ENCODE measurements at places on chromosomes 1 and 21. TPM values are rescaled to one million over a fixed set of nuclear protein-coding genes. Genes with fewer than 3 reads are reported as not detected.

DNA sequence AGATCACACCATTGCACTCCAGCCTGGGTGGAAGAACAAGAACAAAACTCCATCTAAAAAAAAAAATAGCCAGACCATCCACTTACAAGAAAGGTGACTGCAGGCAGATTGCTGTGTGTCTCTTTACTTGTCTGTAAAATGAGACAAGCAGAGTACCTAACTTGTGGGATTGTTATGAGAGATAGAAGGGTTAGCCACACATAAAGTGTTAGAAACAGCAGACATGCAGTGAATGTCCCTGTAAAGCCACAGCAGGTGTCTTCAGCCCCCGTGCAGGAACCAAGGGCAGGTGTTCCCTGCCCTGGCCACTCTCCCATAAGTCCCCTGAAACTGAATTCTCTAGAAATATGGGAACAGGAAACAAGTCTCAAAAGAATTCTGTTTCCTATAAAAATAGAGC, 40.8 kb upstream of the EFHD2 start:
- H3K27ac ChIP-seq: no peak overlapping the region
- H3K36me3 ChIP-seq: no peaks in the 10 kb centered on the region
- no peaks in the 10 kb centered on the region for H3K27me3 ChIP-seq
- no peaks in the 10 kb centered on the region for H3K4me1 ChIP-seq
- no peak for DNase-seq

GRCh38 chr1:2382621-2383361, 8.6 kb downstream of the MORN1 start:
- DNase-seq: peak; percentile 82
- peaks cover 5% of the 10 kb centered on the region for H3K36me3 ChIP-seq
- H3K27me3 ChIP-seq: no peaks in the 10 kb centered on the region
- H3K27ac ChIP-seq: no peak overlapping the region
- H3K4me3 ChIP-seq: no peak overlapping the region
- peaks cover 3% of the 10 kb centered on the region for H3K4me1 ChIP-seq

DNA sequence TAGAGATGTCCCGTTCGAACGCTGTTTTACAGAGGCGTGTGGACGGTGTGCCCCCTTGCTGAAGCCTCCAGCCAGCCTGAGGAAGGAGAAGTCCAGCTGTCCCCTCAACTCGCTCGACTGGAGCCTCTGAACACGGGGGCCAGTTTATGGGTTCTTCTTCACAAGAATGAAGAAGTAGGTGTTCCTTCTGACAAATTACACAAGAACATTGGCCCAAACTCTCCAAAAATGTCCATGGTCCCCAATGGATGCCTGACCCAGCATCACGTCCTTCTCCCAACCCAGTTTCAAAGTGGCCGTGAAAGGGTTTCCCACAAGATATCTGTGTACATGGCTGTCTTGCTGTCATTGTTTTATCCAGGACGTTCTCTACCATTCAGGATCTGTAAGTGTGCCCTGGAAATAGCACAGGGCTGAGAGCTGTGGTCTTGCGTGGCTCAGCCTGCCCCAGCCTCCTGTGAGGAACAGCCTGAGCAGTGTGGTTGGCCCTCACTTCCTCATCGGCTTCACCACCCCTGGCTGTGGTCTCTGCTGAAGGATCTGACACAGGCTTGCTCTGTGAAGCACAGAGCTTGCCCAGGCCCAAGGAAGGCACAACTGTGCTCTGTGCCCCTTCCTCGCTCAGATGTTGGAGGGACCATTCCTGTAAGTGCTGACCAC, 1.0 kb upstream of the S100B start:
- H3K36me3 ChIP-seq: no peaks in the 10 kb centered on the region
- H3K4me1 ChIP-seq: no peaks in the 10 kb centered on the region
- no peak overlapping the region for H3K4me3 ChIP-seq
- DNase-seq: no peak
- no peaks in the 10 kb centered on the region for H3K27me3 ChIP-seq

GRCh38 chr1:109137958-109138357, 24.0 kb downstream of the ELAPOR1 start:
- H3K4me3 ChIP-seq: no peak overlapping the region
- no peak overlapping the region for H3K27ac ChIP-seq
- no peaks in the 10 kb centered on the region for H3K36me3 ChIP-seq
- no peak for DNase-seq

DNA sequence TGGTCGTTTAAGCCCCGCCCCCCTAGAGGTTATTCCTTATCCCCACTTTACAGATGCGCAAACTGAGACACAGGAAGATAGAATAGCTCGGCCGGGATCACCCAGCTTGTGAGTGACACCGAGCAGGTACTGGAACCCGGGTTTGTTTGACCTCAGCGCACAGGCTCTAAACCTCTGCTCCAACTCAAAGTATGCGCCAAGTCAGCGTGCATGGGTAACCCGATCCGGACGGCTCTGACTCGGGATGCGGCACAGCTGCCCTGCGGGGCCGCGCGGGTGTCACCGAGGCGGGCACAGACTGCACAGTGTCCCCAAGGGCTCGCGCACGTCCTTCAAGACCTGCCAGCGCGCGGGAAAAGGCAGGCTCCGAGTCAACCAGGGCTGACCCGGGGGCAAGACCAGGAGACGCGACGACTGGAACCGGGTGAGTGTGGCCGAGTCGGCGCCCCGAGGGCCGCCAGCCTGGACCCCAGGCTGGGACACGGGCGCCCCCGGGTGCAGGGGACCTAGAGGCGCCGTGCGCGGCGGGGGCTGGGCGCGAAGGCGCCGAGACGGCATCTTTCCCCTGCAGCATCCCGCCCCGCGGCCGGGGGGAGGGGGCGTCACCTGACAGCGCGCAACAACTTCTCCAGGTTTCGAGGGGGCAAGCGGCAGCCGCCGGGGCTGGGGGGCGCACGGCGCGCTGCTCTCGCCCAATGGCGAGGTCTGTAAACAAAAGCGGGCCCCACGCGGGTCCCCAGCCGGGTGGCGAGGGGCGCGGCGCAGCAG, 101.9 kb upstream of the SOD1 start:
- no peak overlapping the region for H3K4me3 ChIP-seq
- no peaks in the 10 kb centered on the region for H3K36me3 ChIP-seq
- DNase-seq: peak; percentile 84
- H3K4me1 ChIP-seq: no peaks in the 10 kb centered on the region
- H3K27me3 ChIP-seq: peaks cover 4% of the 10 kb centered on the region
- H3K27ac ChIP-seq: no peak overlapping the region

DNA sequence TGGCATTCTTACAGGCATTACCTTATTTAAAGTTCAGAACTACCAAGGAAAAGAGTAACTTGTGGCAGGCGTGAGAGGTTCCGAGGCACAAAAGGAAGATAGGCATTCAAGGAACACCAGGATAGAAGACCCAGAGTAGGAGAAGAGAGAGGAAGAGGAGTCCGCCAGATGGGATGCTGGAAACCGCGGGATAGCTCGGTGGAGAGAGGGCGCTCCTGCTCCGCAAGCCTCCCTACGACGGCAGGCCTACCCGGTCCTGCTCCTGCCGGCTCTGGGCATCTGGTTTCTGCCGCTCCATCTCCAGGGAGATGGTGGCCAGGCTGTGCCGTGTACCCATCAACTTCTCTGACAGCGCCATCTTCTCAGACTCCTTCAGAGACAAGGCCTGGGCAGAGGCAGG, 5.4 kb upstream of the NBPF1 start:
- no peak overlapping the region for H3K27ac ChIP-seq
- DNase-seq: peak; percentile 88
- no peaks in the 10 kb centered on the region for H3K27me3 ChIP-seq
- H3K4me3 ChIP-seq: no peak overlapping the region

GRCh38 chr1:55285834-55286233, 70.7 kb upstream of the USP24 start:
- no peaks in the 10 kb centered on the region for H3K36me3 ChIP-seq
- no peak for DNase-seq
- H3K27ac ChIP-seq: no peak overlapping the region
- H3K27me3 ChIP-seq: no peaks in the 10 kb centered on the region
- no peaks in the 10 kb centered on the region for H3K4me1 ChIP-seq
- H3K4me3 ChIP-seq: no peak overlapping the region

- no peak overlapping the region for H3K4me3 ChIP-seq
- no peaks in the 10 kb centered on the region for H3K36me3 ChIP-seq
- DNase-seq: no peak
- peaks cover 3% of the 10 kb centered on the region for H3K4me1 ChIP-seq
- H3K27me3 ChIP-seq: no peaks in the 10 kb centered on the region
- peak overlapping the region; percentile 88 for H3K27ac ChIP-seq
Observed at GRCh38 chr1:20684651-20685050, 23.5 kb upstream of the DDOST start.

DNA sequence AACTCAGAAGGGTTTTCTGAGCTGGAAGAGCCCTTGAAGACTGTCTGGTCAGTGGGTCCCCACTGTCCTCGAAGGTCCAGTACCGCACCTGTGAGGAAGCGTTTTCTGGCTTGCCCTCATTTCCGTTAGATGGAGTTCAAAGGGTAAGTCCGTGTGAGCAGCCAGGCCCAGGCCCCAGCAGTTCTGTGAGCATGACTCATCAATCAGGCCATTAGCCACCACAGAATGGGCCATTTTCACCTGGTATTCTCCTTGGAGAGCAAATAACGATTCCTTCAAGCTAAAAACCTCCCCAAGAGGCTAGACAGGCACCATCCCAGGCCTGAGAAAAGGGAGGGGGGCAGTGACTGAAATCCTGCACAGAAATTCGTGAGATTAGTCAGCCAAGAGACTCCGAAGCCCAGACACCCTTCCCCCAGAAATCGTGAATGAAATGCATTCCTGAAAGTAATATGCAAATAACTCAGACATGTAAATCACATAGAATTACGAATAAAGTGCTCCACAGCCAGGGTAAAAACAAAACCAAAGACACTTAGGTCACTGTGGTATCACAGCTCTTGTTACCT, 66.0 kb downstream of the BCAR3 start:
- peak overlapping the region; percentile 89 for H3K27ac ChIP-seq
- H3K36me3 ChIP-seq: no peaks in the 10 kb centered on the region
- no peak overlapping the region for H3K4me3 ChIP-seq
- H3K4me1 ChIP-seq: peaks cover 39% of the 10 kb centered on the region

DNA sequence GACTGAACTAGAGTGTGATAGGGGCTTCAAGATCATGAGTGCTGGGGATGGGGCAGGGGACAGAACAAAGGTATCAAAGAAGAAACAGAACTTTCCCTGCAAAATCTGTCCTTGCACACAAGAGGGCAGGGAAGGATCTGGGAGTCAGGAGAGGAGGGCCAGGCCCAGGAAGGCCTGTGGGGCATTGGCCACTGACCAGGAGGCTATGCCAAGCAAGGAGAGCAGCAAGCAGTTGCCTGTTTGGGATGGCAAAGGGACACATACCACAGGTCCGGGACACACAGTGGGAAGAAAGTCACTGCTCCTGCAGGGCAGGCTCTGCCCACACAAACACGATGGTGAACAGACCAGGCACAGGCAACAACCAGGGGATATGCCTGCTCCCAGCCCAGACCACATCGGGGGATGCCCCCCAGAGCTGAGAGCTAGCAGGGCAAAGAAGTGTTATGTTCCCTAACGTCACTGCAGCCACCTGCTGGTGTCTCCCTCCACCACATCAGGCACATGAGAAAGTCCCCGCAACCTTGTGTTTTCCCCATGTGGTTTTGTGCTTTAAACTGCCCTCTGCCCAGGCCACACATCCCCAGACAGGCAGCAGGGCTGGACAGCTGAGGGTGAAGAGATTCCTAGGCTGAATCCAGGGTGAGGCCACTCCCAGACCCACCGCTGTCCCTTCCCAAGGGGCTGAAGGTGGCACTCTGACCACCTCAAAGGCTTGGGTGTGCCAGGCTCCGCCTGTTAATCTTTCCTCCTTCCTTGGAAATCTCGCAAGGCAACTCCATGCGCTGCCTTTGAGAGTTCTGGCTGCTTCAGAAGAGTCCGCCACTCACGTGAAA, 53.6 kb downstream of the KIF21B start:
- H3K27ac ChIP-seq: no peak overlapping the region
- no peaks in the 10 kb centered on the region for H3K36me3 ChIP-seq
- no peak overlapping the region for H3K4me3 ChIP-seq

DNA sequence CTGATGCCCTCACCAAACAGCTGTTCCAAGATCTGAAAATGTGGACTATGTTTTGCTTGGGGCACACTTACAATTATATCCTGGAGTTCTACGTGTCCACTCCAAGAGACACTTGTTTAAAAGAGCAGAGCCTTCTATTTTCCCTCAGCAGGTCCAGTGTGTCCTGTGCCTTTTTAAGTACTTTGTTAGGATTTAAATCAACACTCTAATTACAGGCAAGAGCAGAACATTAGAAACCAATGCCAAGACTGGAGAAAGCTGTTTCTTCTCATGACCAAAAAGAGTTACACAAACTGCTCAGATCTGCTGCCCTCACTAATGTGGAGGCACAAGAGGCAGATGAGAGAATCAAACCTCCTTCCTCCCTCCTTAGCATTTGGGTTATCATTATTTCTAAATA, 452.9 kb downstream of the LMO4 start:
- no peaks in the 10 kb centered on the region for H3K36me3 ChIP-seq
- H3K4me3 ChIP-seq: no peak overlapping the region
- H3K27ac ChIP-seq: no peak overlapping the region
- no peak for DNase-seq
- no peaks in the 10 kb centered on the region for H3K4me1 ChIP-seq

DNA sequence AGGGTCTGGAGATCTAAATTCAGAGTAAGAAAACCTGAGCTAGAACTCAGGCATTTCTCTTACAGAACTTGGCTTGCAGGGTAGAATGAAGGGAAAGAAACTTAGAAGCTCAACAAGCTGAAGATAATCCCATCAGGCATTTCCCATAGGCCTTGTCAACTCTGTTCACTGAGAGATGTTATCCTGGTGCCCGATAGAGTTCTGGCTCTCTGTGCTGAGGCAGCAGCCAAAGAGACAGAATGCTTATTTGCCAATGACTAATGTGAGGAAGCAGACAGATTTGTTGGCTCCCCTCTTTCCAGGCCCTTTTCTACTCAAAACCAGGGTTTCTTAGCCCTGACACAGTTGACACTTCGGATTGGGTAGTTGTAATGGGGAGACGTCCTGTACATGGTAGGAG, 22.3 kb upstream of the TRIM45 start:
- H3K36me3 ChIP-seq: no peaks in the 10 kb centered on the region
- DNase-seq: no peak
- no peaks in the 10 kb centered on the region for H3K27me3 ChIP-seq

- no peak overlapping the region for H3K27ac ChIP-seq
- no peaks in the 10 kb centered on the region for H3K27me3 ChIP-seq
- H3K36me3 ChIP-seq: no peaks in the 10 kb centered on the region
Observed at GRCh38 chr1:61680500-61680899, 44.4 kb downstream of the TM2D1 start.

DNA sequence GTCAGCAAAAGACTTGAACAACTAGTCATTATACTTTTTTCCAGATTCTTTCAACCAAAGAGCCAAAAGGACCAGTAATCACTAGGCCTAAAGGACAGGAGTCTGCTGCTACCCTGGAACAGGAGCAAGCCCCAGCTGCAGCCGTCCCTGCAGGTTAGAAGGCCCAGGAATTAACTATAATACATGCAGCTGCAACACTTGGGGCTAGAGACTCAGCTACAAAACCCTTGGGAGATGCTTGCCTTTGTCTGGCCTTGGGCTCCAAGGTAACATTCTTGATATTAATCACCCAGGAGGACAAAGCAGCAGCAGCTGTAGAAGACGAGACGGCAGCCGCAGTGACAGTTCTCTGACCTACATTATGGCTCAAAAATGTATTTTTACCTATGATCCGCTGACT, 841.2 kb upstream of the ADGRL4 start:
- no peak overlapping the region for H3K27ac ChIP-seq
- no peak for DNase-seq
- H3K36me3 ChIP-seq: no peaks in the 10 kb centered on the region
- H3K4me3 ChIP-seq: no peak overlapping the region
- H3K27me3 ChIP-seq: no peaks in the 10 kb centered on the region
- H3K4me1 ChIP-seq: no peaks in the 10 kb centered on the region

Gene DDR2
- total RNA-seq: 19.8 TPM

Gene IL20
- not detected for total RNA-seq

Gene SAMSN1
- total RNA-seq: 10.4 TPM

Gene OR14K1
- not detected for total RNA-seq

Gene ZYG11A
- 0.28 TPM for total RNA-seq

Gene PLA2G2F
- not detected for total RNA-seq

Gene ATP6V0B
- total RNA-seq: 156 TPM

Measured in kidney (tissue), 22 donors.